ENCODE measurements at places on chromosomes 12 and 14.
A peak's percentile ranks its signal among the peaks of the same experiment; 100 is the strongest.

DNA sequence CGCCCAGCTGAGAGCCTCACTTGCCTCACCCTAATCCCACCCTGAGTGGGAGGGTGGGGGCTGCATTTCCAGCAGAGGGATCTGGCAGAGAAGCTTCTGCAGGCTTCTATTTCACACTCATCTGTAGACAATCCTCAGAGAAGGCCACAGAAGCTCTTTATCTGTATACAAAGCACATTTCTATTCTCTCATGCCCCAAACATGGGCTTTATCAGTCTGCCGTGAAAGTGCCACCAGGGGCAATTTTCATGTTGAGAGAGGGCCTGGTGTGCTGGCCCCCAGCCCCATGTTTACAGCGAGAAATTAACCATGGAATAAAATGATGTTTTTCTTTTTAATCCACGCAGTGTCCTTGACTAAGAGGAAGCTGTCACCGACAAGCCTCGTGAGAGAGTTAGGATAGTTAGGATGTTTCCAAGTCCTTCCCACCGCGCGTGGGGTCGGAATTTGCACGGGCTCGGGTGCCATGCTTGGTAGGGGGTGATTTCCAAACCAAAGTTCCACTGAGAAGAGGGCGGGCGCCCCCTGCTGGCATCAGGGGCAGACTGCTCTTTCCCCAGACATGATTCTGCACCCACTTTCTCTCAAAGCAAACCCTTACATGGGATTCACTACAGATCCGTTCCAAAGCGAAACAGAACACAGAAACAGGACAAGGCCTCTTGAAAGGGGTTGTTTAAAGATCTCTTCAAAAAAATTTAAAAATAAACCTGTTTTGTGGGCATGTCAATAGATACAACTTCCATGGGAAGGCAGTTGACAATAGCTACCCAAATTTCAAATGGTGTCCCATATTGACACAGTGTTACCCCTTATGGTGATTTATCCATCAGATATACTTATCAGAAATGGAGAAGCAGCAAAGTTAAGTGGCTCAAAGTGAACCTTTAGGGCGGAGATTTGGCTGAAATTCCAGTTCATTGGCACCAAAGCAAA, 19.4 kb downstream of the BDKRB1 start:
- DNase-seq = peak; percentile 25

- DNase-seq = no peak
These were observed 52.0 kb upstream of the SOCS2 start for GRCh38 chr12:93520454-93520853.

GRCh38 chr12:66612090-66612775, 66.6 kb downstream of the GRIP1 start:
- no peak for DNase-seq

DNA sequence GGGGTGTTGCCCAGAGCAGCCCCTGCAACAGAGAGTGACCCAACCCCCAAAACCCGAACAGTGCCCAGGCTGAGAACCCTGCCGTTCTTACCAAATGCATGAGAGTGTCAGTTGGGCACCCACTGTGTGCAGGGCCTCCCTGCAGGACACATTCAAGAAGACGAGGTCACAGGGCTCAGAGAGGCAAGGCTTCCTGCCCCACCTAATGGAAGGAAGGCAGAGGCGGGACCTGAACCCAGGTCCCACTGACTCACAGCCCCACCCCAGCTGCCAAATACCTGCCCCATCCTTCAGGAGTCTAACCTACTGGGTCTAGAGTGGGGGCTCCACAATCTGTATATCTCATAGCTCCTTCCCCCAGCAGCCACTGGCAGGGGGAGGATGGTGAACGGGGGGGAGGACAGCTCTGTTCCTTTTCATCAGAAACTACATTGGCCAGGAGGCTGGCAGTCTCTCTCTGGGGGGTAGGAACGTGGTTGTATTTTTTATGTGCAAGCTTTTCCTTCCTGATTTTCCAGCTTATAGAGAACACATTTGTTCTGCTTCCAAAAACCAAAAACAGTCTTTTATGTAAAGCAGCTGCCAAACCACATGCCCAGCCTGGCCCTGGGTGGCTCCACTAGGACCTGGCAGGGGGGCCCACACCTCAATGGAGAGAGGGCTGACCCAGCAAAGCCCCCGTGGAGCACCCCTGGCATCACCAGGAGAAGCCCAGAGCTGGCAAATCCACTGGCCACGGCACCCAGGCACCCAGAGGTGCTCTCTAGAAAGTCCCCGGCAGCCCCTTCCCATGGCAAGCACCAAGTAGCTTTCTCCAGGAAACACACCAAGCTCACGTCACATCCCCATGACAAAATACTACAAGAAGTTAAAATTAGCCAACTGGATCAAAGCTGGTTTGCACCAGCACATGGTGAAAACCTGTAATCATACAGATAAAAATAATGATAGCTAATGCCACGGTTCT, 17.0 kb downstream of the NCOR2 start:
- no peak for DNase-seq

GRCh38 chr12:90322006-90322405, 613.4 kb upstream of the ATP2B1 start:
- DNase-seq = no peak

- DNase-seq = no peak
These were observed 50.6 kb upstream of the FUT8 start for GRCh38 chr14:65361920-65362319.
